Right kidney (tissue), 9 donors: ENCODE measurements at places on chromosomes 1 and 21.

GRCh38 chr1:52164604-52165003, 22.7 kb downstream of the ZFYVE9 start:
- no peak for DNase-seq

DNA sequence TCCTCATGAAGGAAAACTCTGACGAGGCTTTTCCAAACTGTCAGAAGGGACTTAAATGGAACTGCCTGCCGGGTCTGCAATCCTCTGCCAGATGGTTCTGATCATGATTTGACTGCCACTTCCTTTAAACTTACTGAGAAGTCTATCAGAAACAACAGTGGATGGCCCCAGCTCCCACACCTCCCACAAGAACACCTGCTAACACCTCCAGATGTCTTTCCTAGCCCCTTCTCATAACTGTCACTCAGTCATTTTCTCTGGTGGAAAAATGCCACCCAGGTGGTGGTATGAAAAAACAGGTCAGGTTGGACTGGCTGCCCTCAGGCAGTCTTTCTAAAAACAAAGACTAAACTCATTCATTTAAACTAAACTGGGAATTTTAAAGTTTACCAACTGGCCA, 66.7 kb upstream of the ABCD3 start:
- no peak for DNase-seq

DNA sequence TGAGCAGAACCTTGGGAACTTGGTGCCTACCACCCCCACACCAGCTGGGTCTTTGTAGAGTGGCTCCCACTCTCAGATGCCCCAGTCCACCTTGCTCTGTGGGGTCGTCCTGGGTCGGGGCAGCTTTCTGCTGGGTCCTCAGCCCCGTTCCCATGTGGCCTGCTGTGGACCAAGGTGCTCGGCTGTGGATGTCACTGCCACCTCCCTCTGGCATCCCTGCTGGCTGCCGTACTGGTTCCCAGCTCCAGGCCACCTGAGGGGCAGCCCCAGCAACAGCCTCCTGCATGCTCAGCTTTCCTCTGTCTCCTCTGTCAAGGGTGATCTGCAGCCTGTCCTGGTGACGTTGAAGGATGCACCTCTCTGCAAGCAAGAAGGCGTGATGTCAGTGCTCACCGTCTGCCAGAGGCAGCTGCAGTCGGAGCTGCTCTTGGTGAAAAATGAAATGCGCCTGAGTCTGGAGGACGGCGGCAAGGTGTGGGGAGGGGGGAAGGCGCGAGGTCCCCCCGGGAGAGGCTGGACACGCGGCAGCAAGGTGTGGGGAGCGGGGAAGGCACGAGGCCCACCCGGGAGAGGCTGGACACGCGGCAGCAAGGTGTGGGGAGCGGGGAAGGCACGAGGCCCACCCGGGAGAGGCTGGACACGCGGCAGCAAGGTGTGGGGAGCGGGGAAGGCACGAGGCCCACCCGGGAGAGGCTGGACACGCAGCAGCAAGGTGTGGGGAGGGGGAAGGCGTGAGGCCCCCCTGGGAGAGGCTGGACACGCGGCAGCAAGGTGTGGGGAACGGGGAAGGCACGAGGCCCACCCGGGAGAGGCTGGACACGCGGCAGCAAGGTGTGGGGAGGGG, 45.9 kb upstream of the DIP2A start:
- no peak for DNase-seq

- peak; percentile 94 for DNase-seq
These were observed 524 bp downstream of the TP53BP2 start for GRCh38 chr1:223845037-223845809.

GRCh38 chr1:47313915-47314664, at the start of gene STIL:
Gene STIL (minus strand): TSS chr1:47314147. CDS start chr1:47310319, 3,828 bp downstream.
- peak; percentile 86 for DNase-seq

DNA sequence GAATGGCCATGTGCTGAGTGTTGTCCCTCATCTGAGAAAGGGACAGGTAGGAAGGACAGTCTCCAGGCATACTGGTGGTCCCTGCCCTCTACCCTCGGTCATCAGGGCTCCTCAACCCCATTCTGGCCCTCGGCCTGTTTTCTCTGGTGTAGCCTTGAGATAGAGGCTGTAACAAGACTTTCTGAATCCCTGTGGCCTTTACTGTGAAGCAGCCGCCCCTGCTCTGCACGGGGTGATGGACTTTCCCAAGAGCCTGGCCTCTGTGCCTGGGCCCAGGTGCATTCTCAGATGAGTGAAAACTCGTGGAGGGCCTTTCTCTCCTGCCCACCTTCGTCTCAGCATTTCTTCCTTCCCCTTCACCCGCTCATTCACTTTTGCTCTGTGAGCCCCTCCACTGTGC, 3.0 kb upstream of the CASQ1 start:
- DNase-seq: no peak

DNA sequence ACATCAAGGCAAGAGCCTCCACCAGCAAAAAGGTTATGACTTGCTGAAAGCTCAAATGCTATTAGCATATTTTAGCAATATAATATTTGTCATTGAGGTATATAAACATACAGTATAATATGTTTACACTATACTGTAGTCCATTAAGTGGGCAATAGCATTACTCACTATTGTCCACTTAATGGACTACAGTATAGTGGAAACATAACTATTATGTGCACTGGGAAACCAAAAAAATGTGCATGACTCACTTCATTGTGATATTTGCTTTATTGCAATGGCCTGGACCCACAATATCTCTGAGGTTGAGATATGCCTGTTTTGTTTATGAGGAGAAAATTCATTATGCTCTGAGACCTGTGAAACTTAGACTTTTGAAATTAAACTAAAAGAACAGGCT, 300.0 kb downstream of the BARHL2 start:
- DNase-seq: no peak

GRCh38 chr21:39009587-39010225, 173.5 kb downstream of the PSMG1 start:
- DNase-seq: no peak

- DNase-seq: no peak
These were observed 76.0 kb downstream of the STUM start for GRCh38 chr1:226624526-226624925.

- DNase-seq: no peak
These were observed 20.4 kb upstream of the FOXO6 start for GRCh38 chr1:41340655-41341364.

DNA sequence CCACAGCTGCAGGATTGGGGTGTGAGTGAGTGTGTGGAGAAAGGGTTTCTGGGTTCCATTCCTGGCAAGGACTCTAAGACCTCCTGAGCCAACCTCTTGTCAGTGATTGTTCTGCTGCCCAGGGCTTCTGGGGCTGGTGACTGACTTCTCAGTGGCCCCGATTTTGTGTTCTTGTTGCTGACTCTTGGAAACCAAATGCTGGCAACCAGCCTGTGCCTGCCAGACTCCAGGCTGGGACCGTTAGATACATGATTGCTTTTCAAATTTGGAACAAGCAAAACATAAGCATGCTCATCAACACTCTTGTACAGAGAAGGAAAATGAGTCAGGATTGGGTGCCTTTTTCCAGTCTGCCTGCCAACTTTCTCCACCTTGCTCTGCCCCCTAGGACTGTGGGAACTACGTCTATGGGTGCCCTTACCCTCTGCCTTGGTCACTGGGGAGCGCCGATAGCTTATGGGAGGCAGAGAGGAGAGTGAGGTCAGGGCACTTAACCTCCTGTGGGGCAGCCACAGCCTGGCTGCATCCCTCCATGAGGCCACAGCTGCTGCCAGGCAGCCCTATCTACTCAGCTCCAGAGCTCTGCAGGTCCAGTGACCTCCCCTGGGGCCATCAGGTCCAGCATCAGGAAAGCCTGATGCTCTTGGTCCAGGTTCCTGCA, 39.3 kb upstream of the EPS8L3 start:
- DNase-seq: no peak

GRCh38 chr1:40915581-40915980, 53.4 kb upstream of the CITED4 start:
- no peak for DNase-seq

- DNase-seq: no peak
These were observed 41.9 kb upstream of the IVNS1ABP start for GRCh38 chr1:185358957-185359356.

DNA sequence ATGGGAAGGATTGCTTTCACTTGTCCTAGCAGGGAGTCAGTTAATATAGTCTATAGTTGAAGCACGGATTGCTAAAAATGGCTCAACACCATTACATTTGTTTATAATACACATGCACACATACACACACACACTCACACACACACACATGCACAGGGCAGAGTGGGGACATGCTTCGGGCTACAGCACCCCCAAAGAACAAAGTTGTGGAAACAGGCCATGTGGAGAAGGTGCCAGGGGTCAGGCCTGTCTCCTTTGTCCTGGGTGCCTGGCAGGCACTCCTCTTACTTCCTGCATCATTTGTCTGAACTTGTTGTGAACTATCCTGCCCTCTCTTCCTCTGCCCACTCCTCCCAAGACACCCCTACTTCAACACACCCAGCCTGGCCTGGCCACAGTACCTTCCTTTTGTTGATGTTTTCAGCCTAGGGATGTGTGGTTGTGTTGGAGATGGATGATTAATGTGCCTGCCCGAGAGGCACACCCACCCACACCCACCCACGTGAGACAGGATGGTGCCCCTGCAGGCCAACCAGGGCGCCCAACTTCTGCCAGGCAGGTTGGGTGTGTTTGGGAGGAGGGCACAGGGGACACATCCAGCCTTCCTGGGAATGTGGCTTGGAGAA, 17.5 kb downstream of the RASSF5 start:
- no peak for DNase-seq

DNA sequence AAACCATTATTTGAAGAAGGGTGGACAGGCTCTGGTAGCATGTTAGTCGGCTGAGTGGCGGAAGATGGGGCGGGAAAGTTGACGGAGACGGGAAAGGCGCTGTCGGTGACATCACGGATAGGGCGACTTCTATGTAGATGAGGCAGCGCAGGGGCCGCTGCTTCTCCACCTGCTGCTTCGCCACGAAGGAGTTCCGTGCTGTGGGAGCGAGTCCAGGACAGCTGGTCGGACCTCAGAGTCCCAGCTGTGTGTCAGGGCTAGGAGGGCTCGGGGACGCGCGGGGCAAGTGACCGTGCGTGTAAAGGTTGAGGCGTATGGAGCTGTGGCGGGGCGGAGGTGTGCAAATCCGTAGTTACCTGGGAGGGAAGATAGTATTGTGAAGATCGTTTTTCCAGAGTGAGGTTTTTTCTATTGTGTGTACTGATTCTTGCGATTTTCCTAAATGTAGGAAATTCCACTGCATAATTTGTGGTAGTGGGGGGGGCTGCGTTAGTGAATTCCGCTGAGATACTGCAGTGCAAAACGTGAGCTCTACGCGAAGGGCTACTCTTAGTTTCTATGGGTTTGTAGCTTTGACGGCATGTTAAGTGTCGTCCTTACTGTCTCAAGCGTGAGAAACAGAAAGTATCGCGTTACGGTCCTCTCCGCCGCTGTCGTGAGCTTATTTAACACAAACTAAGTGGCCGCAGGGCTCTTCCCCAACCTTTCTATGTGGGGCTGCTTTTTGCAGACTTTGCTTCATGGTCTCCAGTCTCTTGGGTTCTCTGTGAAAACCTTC, 111.2 kb upstream of the NBPF11 start:
- peak; percentile 86 for DNase-seq

GRCh38 chr21:44761747-44762208, 39.8 kb downstream of the UBE2G2 start:
- DNase-seq: no peak

DNA sequence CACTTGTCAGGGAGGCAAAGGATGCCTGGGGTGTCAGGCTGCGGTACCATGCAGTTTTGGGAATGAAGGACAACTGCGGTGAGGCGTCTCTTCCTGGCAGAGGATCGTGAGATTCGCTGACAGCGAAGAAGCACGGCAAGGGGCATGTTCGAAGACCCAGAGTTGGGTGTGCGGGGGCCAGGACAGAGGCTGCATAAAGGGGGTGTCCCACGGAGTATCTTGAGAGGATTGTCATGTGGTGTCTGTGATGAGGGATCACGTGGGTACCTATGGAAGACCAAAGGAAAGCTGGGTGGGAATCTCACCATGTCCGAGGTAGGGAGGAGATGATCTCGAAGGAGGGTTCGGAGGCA, 372 bp downstream of the SLC25A44 start:
- DNase-seq: no peak

GRCh38 chr1:17635811-17636210, 96.3 kb downstream of the ARHGEF10L start:
- no peak for DNase-seq

- no peak for DNase-seq
These were observed 29.4 kb downstream of the IL6R start for GRCh38 chr1:154434346-154435085.

GRCh38 chr1:244846653-244847052, 11.2 kb downstream of the COX20 start:
- no peak for DNase-seq

DNA sequence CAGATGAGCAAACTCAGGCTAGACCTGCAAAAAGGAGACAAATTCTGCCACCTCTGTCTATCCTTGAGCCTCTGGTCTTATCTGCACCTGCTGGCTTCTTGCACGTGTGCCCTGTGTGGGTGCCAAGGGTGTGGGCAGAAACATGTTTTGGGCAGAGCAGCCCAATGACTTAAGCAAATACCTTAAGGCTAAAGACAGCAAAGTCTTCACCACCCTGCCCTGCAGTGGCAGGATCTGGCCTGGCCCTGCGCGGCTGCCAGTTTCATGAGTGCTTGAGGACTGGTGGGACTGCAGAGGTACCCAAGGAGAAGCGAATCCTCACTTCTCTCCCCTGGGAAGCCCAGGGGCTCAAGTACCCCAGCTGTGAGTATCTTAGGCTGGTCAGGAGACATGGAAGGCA, 3.8 kb upstream of the SLC26A9 start:
- DNase-seq: no peak

- DNase-seq: no peak
These were observed 257.3 kb downstream of the KCNJ6 start for GRCh38 chr21:37658817-37659458.

- no peak for DNase-seq
These were observed 4.0 kb downstream of the TSACC start for GRCh38 chr1:156342166-156342955.

GRCh38 chr1:111290104-111290503, 547 bp upstream of the CHIA start:
- no peak for DNase-seq

- no peak for DNase-seq
These were observed 82.9 kb upstream of the SSX2IP start for GRCh38 chr1:84773195-84773594.

DNA sequence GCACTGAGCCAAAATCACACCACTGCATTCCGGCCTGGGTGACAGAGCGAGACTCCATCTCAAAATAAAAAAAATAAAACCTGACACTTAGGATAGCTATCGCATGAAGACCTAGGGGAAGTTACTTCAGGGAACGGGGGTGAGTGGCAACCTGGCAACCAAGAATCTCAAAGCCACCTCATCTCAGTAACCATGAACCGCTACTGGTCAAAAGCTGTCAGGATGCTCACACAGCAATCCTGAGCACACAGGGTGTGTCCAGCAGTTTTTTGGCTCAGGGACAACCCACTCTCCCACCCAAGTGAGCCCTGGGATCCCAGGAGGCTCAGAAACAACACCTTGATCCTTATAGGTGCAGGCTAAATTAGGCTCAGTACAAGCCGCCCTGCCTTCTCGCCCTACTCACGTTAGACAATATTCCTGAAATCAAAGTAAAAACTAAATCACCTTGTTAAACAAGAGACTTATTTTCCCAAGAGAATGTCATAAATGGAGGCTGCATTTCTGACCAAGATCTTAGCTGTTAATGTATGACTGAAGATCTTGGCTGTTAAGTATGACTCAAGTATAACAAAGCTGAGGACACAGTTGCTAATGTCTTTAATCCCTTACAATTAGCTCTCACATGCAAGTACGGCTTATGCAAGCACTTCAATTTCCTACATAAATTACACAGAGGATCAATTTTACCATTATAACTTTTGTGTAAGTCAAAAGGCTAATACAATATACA, 48.3 kb upstream of the NADK start:
- DNase-seq: no peak

- no peak for DNase-seq
These were observed 326.7 kb downstream of the PAPPA2 start for GRCh38 chr1:176789571-176790090.

- DNase-seq: no peak
These were observed 117.3 kb upstream of the IRF2BP2 start for GRCh38 chr1:234727018-234727940.
